ENCODE measurements at places on chromosomes 11 and 22.

DNA sequence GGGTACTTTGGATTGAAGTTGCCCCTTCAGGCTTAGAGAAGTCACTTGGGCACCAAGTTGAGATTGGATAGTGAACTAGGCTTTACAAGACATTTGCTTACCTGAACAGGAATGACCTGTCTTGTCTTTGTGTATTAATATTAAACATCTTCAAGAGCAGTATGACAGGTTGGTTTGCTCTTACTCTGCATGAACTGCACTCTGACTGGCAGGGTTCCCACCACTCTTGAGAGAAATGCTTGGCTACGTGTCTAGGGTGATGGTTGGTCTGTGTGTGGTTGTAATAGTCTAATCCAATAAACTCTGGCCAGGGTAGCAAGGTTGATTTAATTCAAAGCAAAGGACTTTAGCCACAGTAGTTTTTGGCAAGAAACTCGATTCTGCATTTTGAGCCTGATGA lies 20.1 kb upstream of the SPTBN2 start:
- no peak for DNase-seq

DNA sequence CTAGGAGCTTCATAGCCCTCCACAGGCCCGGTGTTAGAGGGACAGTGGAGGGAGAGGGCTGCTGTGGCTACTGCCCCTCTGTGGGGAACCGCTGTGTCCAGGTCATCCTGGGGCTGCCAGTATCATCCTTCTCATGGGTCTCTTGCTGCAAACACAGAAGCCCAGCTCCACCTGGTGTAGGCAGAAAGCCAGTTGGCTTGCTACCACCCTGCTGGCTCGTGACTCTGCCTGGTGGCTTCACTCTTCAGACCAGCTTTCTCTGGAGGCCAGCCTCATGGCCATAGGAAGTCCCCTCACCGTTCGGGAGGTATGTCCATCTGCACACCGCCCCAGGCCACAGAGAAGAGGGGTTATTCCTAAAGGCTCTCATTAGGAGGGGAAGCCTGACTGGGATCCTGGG lies 19.4 kb upstream of the SUSD2 start:
- DNase-seq = no peak

DNA sequence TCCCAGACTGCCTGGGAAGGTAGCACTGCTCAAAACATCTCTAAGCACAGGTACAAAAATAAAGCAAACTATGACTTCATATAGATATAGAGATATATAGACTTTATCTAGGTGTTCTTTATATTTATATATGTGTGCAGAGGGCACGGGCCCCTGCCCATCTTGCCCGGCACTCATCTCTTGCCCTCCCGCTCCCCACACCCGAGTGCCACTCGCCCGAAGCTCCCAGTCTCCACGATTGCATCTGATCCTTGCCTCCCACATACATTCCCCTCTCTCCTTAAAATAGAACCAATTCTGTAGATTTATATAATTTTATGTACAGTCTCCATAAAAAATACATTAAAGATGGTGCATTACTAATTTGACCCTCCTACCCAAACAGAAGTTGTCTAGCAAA lies 55.5 kb downstream of the IGSF9B start:
- DNase-seq = peak; percentile 3

GRCh38 chr11:73510877-73511276 lies 87.0 kb downstream of the FAM168A start:
- no peak for DNase-seq

All from activated naive CD8-positive, alpha-beta T cell treated with anti-CD3 and anti-CD28 coated beads, Interleukin-2, amount 10 ng/mL, durations not matched to agents 7 days and 5 days (primary cell).